Heart right ventricle (tissue), 16 donors: ENCODE measurements at places on chromosomes 1 and 21.

GRCh38 chr1:42978317-42979035, 19.8 kb upstream of the SLC2A1 start:
- DNase-seq, result no peak

- no peak for DNase-seq
These were observed 4.4 kb downstream of the AK2 start for GRCh38 chr1:33032126-33032869.

DNA sequence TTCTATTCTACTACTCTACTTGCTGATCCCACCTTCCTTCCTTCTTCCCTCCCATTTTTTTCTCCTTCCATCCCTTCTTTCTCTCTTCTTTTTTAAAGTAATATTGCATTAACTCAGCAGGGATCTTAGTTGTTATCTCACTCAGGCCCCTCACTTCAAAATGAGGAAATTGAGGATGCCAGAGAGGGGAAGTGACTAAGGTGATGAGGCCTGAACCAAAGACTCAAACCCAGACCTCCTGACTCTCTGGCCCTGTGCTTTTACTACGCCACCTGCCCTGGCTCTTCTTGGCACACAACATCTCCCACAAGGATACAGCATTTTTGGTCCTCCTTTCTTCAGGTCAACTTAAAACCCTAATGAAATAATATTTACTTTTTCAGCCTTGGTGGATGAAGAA, 151.7 kb upstream of the ZNF648 start:
- DNase-seq, result no peak

GRCh38 chr1:219650880-219651279, 38.0 kb upstream of the ZC3H11B start:
- no peak for DNase-seq

- no peak for DNase-seq
These were observed 212.8 kb downstream of the DSCAM start for GRCh38 chr21:40634141-40634540.

GRCh38 chr21:29313662-29314408, 15.1 kb downstream of the BACH1 start:
- DNase-seq, result no peak

GRCh38 chr1:113990961-113991360, 11.7 kb downstream of the OLFML3 start:
- DNase-seq, result no peak

DNA sequence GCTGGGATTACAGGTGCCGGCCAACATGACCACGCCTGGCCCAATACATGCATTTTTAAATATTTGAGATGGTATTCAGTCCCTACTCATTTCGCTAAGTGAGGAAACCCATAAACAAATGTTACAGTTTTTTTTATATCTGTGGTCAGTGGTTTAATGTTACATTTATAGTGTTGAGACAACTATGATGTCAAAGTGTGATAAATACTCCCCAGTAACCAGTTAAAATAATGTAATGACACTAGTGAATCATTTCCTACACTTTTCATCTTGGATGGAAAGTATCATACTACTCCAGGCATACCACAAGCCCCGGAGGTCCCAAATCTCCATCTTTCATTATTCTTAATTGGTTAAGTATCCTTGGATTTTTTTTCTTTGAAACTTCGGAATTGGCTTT, 87.5 kb upstream of the KIF26B start:
- no peak for DNase-seq

GRCh38 chr1:231315887-231316286, 21.8 kb downstream of the EXOC8 start:
- DNase-seq, result peak; percentile 36

DNA sequence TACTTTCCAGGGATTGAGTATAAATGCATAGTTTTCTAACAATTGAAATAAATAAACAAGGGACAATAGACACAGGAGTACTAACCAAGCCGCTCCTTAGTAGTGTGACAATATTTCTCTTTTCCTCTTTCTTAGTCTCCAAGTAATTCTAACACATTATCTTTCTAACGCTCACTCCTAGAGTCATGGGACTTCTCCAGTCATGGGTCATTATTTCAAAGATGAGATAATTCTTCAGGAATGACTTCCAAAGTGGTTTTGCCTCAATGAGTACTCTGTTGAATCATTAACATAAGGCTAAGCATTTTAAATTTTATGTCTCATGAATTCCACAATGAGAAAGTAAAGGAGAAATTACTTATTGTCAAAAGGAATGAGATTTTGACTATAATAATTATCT, 605.8 kb upstream of the ADAMTS5 start:
- DNase-seq, result no peak

DNA sequence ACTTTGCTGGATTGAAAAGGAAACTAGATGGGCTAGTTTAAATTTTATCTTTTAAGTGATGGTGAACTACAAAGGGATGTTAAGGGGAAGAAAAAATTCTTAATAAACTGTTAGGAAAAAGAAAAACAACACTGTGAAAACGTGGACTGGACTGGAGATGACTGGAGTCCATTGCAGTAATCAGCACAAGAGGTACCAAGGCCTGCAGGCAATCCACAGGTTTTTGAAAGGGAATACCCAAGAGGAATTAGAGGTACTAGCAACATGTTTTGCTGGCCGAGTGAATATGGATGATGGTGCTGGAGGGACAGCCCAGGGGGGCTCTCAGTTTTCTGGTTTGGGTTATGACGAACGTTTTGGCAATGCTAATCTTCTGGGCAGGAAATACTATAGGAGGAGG, 39.0 kb upstream of the SLC30A10 start:
- DNase-seq, result no peak

DNA sequence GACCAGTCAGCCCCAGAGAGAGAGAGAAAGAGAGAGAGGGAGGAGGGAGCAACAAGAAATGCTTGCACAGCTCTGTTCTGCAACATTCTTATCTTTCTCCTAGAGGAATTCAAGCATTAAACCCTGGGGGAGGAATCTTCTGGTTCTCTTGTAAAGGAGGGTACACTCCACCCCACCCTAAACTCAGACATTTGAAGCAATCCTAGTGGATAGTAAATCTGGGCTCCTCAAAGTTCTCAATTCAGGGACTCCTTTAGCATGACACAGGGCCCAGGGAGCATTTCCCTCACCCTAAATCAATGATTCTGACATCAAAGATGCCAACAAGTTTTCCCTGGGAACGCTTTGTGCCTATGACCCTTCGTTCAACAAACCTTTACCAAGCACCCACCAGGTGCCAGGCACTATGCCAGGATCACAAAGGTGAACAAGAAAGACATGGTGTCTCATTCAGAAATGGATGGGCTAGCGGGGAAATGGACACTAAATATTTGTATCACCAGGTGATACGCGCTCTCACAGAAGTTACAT, 11.9 kb upstream of the CAPN2 start:
- DNase-seq, result no peak

GRCh38 chr21:29958551-29958950, 18.8 kb upstream of the GRIK1 start:
- DNase-seq, result no peak

DNA sequence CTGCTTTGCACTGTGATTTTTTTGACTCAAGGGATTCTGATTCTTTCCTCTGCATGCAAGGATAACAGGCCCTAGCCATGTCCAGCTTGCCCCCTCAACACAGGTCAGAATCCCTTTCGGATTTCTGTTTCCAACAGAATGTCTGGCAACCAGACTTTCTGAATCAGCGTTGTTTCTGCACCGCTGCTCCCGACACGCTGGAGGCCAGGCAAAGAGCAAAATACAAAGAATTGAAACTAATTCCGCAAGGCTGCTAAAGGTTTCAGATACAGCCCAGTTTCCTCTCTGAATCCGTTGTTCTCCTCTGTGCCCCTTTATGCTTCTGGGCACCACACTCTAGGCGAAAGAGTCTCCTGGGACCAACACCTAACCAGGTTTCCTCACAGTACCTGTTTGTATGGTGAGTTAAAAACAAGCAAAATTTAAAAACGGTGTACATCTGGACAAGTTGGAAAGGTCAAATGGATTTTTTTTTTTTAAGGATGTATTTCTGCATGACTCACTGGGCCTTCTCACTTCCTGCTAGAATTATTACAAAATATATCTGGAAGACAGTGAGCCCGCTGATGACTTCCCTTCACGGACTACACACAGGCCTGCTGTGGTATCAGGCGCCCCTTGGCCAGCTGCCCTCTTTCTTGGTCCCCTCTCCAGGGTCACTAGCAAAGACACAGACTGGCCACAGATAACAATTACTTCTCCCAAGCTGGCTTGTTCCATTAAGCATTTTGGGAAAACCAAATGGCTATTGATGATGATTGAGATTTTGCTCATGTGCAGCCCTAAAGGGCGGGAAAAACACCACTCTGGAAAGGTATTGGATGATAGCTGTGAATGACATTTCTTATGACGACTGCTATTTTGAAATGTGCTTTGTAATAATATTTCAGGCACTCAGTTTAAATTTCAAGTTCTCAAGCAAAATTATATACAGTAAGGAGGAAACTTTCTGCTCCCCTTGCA, 118.3 kb downstream of the TGFB2 start:
- peak; percentile 55 for DNase-seq

GRCh38 chr1:77065693-77066342, 153.4 kb downstream of the PIGK start:
- DNase-seq, result no peak

DNA sequence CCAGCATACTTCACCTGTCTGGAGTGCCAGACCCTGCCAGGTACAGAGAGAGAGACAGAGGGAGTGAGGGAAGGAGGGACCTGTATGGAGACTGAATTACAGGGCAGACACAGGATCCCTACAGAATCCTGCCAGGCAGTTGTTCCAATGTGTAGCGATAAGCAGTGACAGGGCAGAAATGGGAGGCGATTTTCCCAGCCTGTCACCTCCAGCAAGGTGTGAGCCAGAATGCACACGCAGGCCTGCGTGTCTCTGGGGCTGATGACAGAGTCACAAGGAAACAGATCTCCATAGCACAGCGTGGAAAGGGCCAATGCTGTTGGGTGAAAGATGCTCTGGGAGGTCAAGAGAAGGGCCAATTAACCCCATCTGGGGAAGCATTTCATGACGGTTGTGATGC, 111.3 kb downstream of the HIVEP3 start:
- DNase-seq, result peak; percentile 52

DNA sequence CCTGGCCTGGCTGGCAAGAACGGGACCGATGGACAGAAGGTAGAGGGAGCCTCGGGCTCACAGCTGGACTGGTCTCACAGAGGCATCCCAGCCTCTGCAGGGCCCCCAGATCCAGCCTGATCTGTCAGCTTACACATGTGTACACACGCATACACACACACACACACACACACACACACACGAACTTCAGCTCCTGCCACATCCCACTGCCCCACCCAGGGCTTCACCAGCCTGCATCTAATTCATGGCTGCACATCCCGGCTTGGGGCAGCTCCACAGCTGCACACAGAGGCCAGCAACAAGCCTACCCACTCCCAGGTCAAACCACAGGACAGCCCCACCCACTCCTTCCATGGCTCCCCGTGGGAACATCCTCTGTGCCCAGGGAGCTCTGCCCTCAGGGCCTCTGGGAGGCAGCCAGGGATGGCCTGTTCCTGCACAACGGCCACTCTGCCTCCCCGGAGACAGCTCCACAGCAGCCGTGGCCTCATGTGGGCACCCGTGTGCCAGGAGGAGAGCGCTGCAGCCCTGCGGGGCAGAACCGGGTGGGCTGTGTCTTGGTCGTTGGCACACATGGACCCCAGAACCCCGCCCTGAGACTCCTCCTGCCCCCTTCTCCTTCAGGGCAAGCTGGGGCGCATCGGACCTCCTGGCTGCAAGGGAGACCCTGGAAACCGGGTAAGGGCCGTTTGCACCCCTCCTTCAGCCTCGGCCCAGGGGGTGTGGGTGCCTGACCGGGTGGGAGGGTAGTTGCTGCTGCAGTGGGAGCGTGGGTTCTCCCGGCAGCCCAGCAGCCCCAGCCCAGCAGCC, 19.1 kb downstream of the COL6A2 start:
- DNase-seq, result peak; percentile 12

DNA sequence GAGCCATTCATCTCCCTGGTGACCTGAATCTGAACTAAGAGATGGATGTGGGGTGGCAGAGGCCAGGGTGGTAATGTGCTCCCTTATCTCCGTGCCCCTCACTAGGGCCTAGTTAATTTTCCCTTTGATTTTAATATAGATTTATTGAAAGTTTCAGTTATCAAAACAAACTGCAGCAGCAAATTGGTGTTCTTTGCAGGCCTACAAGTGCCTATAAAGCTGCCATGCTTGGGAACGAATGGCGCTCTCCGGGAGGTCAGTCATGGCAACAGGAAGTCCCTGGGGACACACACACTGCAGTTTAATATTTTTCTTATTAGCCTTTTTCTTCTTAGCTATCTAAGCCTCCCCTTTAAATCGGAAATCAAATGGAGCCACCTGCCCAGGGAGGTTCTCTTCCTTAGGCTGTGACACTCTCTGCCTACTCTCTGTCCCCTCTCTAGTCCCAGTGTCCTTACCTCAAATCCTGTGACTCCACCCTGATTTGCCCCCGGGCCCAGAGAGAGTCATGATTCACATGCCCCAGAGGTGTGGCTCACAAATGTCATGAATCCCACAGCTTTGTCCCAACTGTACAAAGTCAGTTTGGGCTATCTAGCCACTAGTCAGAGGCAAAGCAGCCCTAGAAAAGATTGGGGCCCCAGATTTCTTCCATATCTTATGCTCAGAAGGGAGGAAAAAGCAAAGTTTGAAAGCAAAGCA, 4.3 kb upstream of the ERI3 start:
- DNase-seq, result no peak

DNA sequence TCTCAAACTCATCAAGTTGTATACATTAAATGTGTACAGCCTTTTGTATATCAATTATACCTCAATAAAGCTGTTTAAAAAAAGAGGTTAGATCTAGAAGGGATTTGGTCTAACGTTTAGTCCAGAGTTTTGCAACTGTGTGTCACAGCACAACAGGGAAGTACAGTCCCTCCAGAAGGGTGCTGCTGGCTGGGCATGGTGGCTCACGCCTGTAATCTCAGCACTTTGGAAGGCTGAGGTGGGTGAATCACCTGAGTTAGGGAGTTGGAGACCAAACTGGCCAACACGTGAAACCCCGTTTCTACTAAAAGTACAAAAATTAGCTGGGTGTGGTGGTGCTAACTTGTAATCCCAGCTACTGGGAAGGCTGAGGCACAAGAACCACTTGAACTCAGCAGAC, 78.3 kb upstream of the HAO2 start:
- DNase-seq, result no peak

- no peak for DNase-seq
These were observed 289.4 kb upstream of the FMN2 start for GRCh38 chr1:239802275-239802674.

- no peak for DNase-seq
These were observed 82.8 kb downstream of the DTL start for GRCh38 chr1:212118167-212118871.

DNA sequence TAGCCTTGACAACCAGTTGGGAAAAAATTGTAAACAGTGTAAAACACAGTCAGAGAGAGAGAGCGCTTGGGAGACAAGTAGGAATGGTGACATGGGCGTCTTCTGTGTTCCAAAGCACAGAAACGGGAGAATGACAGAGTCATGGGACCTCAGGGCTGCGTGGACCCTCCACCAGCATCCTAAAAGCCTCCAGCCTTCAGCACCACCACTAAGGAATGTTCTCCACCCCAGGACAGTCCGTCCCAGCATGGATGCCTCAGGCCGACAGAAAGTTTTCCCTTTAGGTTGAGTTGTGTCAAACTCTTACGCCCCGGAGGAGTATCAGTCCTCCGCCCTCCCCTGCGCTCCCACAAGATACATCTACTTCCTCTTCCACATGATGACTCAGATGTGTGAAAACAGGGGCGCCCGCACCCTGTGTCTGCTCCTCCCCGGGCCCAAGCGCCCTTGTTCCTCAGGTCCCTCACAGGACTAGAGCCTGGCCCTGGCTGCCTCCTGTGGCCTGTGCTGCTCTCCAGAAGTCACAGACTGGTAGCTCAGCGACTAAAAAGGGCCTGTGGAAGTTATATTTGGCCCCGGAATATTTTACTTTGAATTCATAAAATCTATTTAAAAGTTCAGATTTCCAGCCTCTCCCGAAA, 63.9 kb upstream of the EFHD2 start:
- peak; percentile 44 for DNase-seq
